ENCODE measurements at places on chromosomes 6 and 20. TPM values are rescaled to one million over a fixed set of nuclear protein-coding genes. Genes with fewer than 3 reads are reported as not detected.

The RBM24 gene
- 289 TPM for total RNA-seq

DNA sequence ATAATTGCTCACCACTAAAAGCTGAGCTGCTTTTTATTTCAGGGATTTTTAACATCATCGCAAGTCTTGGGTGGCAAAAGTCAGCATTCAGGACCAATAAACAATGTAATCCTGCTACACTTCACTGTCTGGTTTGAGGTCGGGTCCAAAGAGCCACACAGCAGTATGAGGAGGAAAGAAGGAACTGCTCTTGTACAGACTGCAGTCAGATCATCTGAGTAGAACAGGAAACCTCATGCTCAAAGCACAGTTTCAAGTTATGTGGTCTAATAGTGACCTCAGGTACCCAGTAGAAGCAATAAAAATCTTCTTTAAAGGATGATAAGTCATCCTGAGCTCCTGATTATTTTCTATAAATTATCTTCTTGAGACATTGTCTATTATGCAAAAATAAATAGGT lies 211.4 kb downstream of the FUT9 start:
- DNase-seq = no peak

The PERP gene
- 0.70 TPM for total RNA-seq

DNA sequence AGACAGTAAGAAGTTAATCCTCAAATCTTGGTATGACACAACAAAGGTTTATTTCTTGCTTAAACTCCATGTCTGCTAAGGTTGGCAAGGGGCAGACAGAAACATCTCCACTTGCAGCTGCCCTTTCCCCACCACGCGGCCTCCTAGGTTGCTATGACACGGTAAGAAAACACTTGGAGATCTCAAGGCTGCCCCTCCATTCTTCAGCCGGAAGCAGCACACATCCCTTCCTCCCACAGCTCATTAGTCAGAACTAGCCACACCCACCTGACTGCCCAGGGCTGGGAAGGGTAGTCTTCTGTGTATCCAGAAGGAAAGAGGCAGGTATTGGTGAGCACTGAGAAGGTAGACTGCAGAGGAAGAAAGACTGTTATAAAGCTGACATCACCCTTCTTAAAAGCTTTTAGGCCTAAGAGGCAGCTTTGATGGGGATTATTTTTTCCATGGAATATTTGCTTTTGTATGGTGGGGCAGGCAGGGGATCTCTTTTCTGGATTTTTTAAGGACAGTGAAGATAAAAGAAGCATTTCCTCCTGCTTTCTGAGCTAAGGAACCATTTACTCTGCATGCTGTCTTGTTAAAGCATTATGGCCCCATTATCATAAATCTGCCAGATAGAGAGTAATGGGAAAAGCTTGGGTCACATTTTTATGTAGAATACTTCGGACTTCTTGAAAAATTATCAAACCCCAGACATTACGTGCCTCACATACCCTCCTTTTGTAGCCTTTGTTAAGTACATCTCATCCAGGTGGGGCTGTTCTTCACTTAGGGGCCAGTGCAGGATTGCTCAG lies 41.6 kb downstream of the MRAP2 start:
- DNase-seq = peak; percentile 88

The GCNT2 gene
- 0.43 TPM for total RNA-seq

The HLA-DQB2 gene
- total RNA-seq = not detected

Data from myocyte (in vitro differentiated cells).